NCI-H1436 treated with DMSO at 0.1 percent for 48 hours (cell line): ENCODE measurements at places on chromosomes 4 and X.

DNA sequence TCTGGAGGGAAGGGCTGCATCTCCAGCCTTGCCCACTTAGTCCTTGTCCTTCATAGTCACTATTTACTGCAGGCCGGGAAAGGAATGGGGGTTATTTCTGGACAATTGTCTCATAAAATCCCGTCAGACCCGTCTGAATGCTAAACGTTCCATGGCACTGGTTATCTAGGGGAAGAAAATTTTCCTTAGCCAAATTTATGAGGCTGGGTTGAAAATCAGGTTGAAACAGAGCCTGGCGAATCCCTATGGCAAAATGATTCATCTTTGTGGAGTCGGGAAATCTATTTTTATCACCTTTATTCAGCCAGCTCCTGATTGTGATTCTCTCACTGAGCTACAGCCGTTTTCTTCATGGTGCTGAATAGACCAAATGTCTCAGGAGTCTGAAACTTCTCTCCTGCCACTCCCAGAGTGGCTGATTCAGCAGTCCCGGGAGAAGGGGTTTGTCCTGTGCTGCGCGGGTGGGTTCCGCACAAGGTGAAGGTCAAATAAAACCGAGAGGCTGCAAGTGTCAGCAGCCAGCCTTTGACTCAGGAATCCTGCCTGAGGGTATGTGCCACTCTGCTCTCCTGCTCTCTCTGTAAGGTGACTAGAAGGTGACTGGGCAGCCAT is 1.0 kb downstream of the LIMCH1 start:
- no peak for DNase-seq

GRCh38 chrX:134885336-134886001 is 105.3 kb upstream of the SMIM10 start:
- no peak for DNase-seq

DNA sequence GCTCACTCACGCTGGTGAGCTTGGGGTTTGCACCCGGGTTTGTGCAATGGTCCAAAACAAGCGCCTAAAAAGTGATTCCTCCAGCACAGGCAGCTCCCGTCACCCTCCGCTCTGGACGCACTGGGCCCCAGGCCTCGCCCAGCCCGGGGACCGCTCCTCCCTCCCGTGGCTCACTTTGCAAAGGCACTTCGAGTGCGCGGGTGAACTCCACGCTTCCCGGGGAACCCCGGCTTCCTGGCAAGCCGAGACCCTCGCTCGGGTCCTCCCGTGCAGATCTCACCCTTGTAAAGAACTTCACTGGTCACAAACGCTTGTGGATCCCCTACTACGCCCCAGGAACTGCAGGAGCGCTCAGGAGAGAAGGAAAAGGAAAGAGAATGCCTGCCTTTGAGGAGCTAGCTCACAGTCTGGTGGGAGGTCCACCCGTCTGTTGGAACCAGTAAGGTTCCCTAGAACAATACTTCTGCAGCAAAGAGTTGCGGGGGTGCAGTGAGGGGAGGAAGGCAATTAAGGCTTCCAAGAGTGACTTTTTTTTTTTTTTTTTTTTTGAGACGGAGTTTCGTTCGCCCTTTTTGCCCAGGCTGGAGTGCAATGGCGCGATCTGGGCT is at the start of gene CTPS2:
Gene CTPS2 (minus strand): TSS at position 122 of the 608 bp plus-strand sequence. CDS start 9,767 bp downstream, outside the sequence.
- DNase-seq: no peak

- DNase-seq: no peak
Observed at GRCh38 chr4:56215901-56216300, 171.4 kb downstream of the AASDH start.

DNA sequence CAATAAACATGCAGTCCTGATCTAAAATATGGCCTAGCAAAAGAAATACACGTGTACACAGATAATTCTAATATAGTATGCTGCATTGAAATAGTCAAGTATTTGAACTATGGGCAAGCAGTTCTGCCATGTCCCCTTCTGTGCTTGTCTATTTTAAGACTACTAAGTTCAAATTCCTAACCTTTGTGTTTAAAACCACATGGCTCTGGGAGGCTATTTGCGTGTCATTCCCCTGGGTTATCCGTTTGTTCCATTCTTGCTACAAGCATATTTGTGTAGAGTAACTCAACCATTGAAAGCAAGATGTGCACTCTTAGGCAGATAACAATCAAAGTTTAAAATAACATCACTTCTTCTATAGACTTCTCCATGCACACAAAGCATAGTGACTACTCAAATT is 25.4 kb upstream of the TBC1D1 start:
- DNase-seq: no peak

DNA sequence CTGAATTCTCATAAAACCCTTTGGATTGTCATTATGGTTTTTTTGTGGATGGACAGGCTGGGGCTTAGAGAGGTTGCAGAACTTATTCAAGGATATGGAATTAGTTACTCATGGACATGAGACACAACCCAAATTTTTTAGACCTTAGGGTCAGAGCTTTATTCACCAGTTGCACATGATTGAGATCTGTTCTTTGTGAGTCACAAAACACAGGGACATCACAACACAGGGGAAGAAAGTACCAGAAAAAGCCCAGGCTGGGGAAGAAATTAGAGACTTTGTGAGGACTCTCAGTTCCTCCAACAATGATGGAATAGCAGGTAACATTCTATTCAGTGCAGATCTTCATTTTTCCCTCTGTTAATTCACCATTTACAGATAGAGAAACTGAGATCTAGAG is 602.4 kb upstream of the CPEB2 start:
- DNase-seq: no peak
